ENCODE measurements at places on chromosomes 3 and 15.

DNA sequence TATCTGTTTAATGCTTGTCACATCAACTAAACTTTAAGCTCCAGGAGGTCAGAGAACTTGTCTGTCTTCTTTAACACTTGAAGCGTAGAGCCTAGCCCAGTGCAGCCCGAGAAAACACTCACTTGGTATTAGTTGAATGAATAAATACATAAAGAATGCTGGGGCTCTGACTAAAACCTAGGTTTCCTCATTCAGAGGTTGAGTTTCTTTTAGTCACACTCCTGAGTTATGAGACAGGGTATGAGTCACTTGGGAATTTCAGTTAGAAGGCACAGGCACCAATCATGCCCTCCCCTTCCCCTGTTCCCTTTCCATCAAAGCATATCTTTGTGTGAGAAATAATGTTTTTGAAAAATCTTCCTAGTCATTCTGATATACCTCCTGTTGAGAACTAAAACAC lies 589.8 kb upstream of the DPPA4 start:
- DNase-seq, result no peak

DNA sequence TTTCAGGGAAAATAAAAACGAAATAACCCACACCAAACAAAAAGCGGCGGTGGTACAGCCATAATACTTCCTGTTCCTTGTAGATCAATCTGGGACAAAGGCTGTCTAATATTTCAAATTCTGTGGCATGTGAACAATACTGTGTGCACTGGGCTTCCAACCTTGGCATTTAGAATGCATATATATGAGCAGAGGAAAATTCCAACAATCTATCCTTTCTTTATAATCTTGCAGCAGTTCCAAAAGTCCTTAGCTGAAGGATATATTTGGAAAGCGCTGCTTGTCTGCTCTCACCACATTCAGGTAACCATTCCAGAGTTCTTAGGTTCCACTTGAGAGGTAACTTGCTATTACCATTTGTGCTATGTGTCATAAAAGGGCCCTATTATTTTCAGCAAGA lies 231.8 kb downstream of the RBMS3 start:
- DNase-seq, result no peak

DNA sequence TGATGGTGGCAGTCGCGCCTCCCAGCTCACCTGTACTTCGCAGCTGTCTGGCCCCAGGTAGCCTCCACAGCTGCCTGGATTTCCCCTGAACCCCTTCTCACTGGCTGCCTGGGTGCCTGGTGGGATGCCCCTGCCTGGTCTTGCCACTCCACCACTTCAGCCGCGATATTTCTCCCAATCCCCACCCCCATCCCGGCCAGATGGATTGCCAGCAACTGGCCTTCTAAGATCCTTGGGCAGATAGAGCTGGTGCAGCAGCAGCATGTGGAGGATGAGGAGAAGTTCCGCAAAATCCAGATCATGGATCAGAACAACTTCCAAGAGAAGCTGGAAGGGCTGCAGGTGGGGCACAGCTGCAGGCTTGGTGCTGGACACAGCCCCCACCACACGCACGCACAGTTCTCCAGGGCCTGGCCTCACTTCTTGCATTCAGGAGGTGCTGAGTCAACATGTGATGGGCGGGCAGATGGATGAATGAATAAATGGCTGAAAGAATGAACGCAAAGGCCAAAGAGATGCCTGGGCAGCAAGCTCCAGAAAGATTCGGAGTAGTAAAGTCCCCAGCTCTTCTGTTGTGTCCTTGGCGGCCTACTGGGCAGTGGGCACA lies 35.7 kb downstream of the DNAH1 start:
- no peak for DNase-seq

- DNase-seq, result no peak
Observed at GRCh38 chr3:181782306-181782954, 70.7 kb downstream of the SOX2 start.

DNA sequence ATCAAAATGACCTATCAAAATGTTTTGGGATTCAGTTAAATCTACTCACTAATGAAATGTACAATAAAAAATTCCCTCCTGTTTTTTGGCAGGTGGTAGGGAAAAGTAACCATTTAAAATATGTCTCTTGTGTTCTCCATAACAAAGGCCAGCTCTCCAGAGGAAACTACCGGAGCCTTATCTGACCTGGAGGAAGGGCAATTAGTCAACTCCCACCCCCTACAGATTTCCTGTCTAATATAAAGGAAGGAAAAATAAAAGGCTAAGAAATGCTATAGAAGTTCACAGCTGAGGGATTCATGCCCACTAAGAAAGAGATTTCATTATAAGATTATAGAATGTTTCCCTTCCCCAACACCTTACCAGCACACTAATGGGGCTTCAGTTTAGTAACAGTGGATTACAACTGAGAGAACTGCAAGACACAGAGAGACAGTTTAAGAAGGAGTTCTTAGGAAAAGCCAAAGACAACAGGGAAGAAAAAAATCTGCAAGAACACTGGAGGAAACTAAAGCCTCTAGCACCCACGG lies 376.5 kb upstream of the KCNMB2 start:
- DNase-seq, result no peak

- DNase-seq, result no peak
Observed at GRCh38 chr3:119302697-119303551, 8.7 kb downstream of the ARHGAP31 start.

DNA sequence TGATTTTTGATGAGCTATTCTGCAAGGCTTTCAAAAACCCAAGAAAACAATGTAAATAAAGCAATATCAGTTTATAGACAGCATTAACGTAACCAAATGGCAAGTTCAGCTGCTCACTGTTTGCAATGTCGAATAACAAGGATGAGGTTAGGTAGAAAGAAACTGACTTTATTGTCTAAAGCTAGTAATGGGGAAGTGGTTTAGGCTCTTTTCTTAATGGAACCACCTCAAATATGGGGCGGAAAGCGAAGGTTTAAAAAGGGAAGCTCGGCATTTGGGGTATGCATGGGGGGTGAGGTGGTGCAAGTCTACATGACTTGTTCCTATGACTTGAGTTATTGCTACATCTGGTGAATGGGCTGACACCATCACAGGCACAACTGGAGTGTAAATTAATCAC lies 1060.2 kb downstream of the NSUN3 start:
- no peak for DNase-seq

DNA sequence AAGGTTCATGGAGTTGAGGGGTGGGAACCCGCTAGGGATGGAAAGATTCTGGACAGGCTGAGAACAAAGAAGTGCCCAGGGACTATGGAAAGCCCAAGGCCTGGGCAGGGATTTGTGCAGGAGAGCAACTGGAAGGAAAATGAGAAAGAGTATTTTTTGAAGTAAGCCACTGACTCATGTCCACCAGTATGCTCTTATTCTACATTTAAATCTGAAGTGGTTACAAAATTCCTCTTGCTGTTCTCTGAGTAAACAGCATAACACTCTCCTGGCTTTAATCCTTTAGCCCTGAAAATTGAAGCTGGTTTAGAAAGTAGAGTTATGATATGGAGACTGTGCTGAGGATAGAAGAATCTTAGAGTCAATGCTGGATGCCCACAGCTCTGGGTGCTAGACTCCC lies 165.2 kb downstream of the ISL2 start:
- no peak for DNase-seq

- DNase-seq, result no peak
Observed at GRCh38 chr3:192830291-192831110, 87.2 kb downstream of the MB21D2 start.

DNA sequence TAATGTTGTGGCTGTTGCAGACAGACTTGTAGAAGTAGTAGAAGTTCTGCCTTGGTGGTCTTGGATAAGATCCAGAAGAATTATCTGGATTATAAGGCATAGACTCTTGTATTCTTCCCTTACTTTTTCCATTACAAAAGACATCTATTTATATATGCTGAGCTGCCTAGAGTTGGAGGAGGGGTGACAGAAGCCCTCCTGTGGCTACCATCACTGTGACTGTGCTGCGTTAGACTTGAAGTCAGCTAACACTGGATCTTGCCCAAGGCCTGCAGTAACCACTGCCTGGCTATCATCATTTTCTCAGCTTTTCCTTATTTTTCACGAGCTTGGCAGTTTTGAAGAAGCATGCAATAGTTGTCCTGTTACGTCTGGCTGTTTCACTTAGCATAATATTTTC lies 684.8 kb upstream of the BCHE start:
- DNase-seq, result no peak
